ENCODE measurements at places on chromosomes 7 and 10. TPM values are rescaled to one million over a fixed set of nuclear protein-coding genes. Genes with fewer than 3 reads are reported as not detected.

GRCh38 chr7:44982535-44982923 is 3.7 kb upstream of the MYO1G start:
- DNase-seq = no peak

Gene SLC13A1
- total RNA-seq = not detected

Gene CYP17A1
- not detected for total RNA-seq

Gene PKD2L1
- total RNA-seq = not detected

DNA sequence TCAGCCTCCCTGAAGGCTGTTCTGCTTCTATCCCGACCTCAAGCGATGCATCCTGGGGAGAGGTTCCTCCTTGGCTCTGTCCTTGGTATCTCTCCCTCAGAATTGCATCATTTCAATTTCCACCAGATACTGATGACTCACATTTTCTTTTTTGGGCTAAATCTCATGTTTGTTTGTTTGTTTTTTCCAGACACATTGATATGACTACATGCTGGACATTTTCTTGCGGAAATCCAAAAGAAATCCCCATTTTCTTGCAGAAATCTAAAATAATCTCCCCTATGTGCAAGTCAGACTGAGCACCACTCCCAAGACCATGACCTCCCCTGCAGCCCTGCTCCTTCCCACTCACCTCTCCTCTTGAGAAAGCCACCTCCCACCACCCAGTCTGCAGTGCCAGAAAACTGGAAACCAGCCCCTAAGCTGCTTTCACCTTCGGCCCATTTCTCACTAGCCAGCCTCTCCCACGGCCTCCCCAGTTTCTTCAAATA is 260.2 kb upstream of the PRKCQ start:
- peak; percentile 46 for DNase-seq

Data from GM23248 (cell line).